Activated T-cell treated with anti-CD3 and anti-CD28 coated beads for 48 hours (primary cell): ENCODE measurements at places on chromosomes 7 and 10.
A peak's percentile ranks its signal among the peaks of the same experiment; 100 is the strongest.

- DNase-seq, result no peak
Observed at GRCh38 chr7:45225948-45226335, 68.4 kb downstream of the RAMP3 start.

DNA sequence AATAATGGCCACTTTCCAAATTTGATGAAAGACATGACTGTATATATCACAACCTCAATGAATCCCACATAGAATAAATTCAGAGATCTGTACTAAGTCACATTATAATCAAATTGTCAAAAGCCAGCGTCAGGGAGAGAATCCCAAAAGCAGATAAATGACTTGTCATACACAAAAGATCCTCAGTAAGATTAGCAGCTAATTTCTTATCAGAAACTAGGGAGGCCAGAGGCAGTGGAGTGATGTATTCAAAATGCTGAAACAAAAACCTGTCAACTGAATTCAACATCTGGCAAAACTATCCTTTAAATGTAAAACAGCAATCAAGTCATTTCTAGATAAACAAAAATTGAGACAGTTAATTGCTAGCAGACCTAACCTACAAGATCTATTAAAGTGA is 11.6 kb upstream of the ARHGAP22 start:
- DNase-seq, result no peak

DNA sequence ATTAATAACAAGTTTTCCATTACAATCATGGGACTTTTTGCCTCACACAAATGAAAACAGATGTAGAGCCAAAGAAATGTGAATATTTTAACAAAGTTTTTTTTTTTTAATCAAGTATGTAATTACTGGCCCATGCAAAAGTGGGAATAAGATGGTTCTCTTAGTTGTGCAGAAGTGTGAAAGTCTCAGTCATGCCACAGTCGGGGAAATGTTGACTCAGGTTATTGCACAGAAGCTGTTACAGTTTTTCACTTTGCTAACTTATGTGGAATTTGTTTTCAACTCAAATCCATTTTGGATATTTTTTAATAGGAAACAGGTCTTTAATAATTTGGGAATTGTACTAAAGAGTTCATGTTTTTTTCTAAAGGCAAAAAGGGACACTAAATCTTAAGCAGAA is 44.0 kb upstream of the CAV2 start:
- DNase-seq, result no peak

DNA sequence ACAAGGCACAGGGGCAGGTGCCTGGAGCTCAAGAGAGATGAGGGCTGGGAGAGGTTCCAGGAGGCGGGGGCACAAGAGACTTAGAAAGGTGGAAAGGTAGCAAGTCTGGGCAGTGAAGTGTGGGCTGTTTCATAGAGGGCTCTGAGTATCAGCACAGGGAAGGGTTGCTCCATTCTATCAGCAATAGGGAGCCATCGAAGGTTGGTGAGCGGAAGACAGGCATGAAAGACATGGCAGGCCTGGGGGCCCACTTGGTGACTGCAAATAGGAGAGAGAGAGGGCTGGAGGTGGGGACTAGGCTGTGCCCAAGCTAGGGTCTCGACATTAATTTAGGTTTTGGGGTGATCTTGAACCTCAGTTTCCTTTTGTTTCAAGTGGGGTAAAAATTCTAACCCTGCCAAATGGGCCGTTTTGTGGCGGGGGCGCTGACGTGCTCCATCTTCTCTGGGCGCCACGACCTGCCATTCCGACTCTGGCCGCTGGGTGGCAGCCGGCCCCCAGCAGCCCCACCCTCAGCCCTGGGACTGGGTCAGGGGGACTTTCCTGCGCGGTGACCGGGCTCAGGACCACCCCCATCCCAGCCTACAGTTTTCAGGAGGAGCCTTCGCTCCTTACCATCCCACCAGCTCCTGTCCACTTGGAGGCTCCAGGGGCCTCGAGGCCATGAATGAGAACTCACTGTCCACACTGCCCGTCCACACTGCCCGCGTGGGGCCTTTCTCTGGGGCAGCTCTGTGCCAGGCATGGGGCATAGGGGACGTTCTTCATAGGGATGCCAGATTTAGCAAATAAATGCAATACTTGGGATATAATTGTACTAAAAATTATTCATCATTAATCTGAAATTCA is 37.2 kb upstream of the PCBD1 start:
- DNase-seq, result peak; percentile 54

- DNase-seq, result no peak
Observed at GRCh38 chr10:34565934-34566333, 249.2 kb downstream of the PARD3 start.

GRCh38 chr10:17586821-17587234 is 30.3 kb downstream of the HACD1 start:
- DNase-seq, result no peak

DNA sequence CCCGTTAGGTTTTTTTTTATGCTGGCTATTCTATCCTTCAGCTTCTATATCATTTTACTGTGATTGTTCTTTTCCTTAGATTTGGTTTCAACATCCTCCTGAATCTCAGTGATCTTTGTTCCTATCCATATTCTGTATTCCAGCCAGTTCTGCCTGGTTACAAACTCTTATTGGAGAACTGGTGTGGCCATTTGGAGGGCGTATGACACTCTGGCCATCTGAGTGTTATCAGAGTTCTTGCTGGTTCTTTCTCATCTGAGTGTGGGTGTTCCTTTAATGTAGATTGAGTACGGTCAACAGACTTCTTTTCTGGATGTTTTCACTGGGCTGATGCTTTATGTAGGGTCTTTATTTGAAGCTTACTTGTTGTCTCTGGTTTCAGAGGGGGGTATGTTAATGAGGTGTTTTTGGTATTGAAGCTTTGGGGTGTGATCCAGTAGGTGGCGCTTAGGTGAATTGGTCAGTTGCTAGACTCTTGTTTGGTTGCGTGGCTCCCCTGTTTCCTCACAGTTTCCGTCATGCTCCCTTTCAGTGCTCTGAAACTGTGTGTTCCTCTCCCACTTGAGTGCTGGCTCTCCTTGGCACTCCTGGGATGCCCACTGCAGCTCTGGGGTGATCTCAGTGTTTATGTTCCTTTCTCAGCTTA is 80.7 kb downstream of the FANK1 start:
- no peak for DNase-seq

DNA sequence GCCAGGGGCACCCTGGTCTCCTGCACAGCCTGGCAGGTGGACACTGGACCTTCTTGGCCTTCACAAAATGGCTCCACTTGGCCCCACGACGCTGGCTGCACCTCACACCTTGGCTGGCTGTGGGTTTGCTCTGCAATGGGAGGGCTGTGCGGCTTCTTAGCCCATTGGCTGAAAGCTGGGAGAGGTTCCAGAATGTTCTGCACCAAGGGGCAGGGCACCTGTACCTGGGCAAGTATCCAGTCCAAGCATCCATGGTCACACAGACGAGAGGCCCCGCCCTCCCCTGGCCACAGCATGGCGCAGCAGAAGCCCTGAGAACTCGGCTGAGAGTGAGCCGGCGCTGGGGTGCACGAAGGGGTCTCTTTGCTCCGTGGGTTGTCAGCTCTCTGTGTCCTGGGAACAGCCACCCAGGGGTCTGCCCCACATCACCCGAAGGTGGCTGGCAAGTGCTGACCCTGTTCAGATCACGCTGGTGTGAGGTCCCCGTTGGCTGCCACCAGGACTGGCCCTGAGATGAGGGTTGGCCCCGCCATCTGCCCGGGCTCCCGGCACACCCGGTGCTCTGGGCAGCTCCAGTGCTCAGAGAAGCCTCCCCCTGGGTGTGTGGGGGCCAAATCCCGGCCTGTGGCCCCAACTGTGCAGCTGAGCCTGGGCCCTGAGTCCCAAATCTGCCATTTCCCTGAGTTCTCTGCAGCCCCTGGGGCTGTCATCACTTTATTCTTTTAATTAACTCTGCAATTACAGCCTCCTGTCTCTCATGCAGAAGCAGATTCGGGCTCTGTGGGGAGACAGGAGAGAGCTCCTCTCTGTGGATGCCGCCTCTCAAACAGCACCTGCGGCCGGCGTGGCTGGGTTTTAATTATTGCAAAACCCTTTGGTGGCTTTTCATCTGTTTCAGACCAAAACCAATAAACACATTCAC is 19.4 kb upstream of the ADGRA1 start:
- DNase-seq, result no peak

DNA sequence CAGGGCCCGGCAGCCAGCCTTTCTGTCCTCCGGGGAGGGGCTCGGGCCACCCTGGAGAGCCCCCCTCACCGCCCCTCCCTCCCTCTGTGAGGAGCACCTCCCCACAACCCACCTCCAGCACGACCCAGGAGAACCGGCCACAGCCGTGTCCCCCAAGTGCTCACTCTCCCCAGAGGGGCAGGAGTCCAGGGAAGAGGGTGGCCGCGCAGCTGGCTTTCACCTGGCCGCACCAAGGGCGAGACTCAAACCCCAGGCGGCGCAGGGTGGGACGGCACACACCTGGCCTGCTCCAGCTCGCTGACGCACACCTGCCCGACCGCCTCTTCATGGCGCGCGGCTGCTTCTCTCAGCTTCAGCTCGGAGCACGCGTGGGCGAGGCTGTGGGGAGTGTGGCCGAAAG is 73.4 kb downstream of the CFAP46 start:
- DNase-seq, result no peak

DNA sequence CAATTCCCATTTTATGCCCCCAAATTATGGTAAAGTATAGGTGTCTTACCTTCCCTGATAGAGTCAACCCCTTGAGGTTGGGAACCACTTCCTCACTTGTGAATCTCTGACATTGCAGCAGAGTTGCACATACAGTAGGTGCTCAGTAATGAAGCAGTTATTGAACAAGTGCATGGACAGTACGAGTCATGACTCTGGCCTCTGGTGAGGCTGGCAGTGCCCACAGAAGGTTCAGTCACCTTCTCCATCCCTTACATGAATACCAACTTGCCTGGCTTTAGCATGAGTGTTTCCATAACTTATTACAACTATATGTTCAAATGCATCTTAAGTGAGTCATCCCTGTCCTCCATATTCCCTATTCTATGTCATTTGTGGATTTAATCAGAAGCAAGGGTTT is 340.0 kb downstream of the ELMO1 start:
- no peak for DNase-seq

GRCh38 chr10:129272176-129272575 is 194.9 kb upstream of the MGMT start:
- DNase-seq, result no peak

DNA sequence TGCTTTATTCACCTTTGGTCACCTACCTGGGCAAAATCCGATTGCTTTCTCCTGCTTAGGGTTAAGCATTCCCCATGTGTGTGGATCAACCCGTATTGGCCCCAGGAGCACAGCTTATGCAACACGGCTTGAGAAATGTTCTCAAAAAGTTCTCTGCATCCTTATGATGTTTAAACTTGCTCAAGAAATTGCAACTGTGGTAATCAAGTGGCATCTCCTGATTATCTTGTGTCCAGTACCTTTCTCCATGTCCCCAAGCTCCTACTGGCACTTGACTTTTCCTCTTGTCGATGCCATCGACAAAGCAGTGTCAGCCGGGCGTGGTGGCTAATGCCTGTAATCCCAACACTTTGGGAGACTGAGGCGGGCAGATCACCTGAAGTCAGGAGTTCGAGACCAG is 4.7 kb upstream of the PKD2L1 start:
- no peak for DNase-seq

GRCh38 chr7:1667566-1668395 is 2.3 kb upstream of the ELFN1 start:
- DNase-seq, result no peak

GRCh38 chr10:21191512-21191911 is 294.4 kb upstream of the NEBL start:
- no peak for DNase-seq

DNA sequence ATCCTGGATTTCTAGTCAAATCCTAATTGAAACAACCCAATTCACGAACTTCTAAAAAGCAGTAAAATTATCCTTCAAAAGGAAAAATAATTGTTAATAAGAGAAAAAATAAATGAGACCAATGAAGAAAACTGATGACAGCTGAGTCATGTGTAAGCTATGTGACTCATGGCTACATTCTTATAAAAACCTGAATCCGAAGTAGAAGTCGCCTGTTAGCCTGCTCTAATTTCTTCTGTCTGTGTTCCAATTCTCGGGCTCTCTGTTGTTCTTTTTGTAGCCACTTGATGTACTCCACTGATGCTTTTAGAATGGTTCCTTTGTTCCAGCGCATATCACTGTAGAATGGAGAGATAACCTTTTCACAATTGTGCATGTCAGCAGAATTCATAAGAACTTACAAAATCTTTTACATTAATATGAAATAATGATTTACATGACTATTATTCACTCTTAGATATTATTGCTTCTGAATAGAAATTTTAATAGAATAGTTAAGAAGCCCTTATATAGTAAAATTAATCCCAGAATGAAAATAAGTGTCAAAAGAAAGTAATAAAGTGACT is 88.8 kb downstream of the TFEC start:
- DNase-seq, result no peak

DNA sequence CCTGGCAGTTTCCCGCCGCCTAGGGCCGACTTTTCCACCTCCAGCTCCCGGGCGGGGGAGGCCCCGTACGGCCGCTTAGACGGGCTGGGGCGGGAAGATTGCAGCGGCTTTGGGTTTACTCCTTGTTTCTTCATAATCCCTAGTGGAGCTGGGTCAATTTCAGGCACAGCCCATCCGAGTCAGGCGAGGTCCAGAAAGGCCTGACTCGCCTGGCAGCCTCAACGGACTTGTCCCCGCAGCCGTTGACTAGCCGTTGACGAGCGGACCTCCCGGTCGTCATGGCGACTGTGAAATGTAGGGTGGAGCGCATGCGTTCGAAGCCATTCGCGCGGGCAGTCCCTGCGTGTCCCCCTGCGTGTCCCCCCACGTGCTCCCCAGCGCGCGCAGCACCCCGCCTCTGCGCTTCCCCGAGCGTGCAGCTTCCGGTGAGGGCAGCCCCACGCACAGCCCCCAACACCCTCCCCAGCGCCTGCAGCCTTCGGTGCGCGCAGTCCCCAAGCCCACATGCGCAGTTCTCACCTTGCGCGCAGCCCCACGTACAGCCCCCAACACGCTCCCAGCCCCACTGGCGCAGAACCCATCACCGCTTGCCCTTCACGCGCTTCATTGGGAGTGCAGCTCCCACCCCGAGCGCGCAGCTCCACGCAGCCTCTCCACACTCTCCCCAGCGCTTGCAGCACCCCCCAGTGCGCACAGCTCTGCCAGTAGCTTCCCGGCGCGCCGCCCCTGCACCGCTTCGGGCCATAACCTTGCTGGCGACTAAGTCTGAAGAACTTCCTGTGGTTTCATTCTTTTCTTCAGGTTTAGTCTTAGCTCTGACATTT is 67.8 kb downstream of the TBX20 start:
- peak; percentile 14 for DNase-seq

DNA sequence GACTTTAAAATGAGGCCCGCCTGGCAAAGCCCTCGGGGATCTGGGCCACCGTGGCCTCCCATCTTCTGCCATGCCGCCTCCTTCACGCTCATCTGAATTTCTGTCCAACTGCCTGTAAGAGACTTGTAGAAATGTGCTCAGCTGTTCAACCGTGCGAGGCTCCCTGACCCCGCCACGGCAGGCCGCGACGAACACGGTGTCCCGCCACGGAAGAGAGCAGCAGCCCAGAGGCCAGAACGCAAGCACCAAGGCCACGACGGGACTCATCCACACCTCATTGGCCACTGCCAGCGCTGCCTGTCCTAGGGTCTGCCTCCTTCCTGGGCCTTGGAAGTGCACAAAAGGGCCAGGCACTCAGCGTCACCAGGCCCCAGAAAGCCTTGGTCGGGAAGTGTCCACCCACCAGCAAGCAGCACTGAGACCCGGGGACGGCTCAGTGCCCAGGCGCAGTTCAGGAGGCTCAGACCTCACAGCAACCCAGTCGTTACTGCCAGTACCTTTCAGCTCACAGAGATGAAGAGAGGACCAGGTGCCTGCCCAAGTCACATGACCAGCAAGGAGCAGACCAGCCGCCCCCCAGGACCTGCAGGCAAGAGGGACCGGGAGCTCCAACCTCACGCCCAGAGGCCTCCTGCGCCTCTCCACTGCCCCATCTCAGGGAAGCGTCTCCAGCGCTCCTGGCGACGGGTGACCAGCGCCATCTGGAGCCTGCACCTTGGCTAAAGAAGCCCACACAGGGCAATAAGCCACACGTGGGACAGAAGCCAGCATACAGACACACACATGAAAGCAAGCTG is 85.9 kb downstream of the MAD1L1 start:
- no peak for DNase-seq
